ENCODE measurements at places on chromosomes 2 and 18. TPM values are rescaled to one million over a fixed set of nuclear protein-coding genes. Genes with fewer than 3 reads are reported as not detected.

The C2orf15 gene
- total RNA-seq = 3.5 TPM

The SF3B6 gene
- 85.0 TPM for total RNA-seq

The CABLES1 gene
- total RNA-seq = 9.4 TPM

The IL36B gene
- not detected for total RNA-seq

The SAG gene
- total RNA-seq = not detected

The HDAC4 gene
- total RNA-seq = 50.9 TPM

The KCTD1 gene
- total RNA-seq = 12.3 TPM

The UPP2 gene
- not detected for total RNA-seq

The ALPI gene
- total RNA-seq = 21.1 TPM

The IL1F10 gene
- total RNA-seq = not detected

The ACTG2 gene
- total RNA-seq = 14.7 TPM

The SERPINB3 gene
- total RNA-seq = not detected

The DLGAP1 gene
- 0.95 TPM for total RNA-seq

The GRB14 gene
- 1.6 TPM for total RNA-seq

The MPP4 gene
- not detected for total RNA-seq

The TSPYL6 gene
- not detected for total RNA-seq

The SP5 gene
- total RNA-seq = 1.7 TPM

Measured in left colon (tissue), 2 donors.